ENCODE measurements at places on chromosomes 3 and 15. TPM values are rescaled to one million over a fixed set of nuclear protein-coding genes. Genes with fewer than 3 reads are reported as not detected.

GRCh38 chr3:4841225-4841624, 138.0 kb upstream of the BHLHE40 start:
- no peak for DNase-seq

- peak; percentile 95 for DNase-seq
Observed at GRCh38 chr3:50350527-50351322, at the start of the genes CYB561D2 and NPRL2. TSS of gene CYB561D2 (plus strand) at chr3:50350862. CDS start at chr3:50351434, 572 bp downstream. TSS of gene NPRL2 (minus strand) at chr3:50350775. CDS start at chr3:50350652, 123 bp downstream.

GRCh38 chr15:38531509-38531908, 33.1 kb downstream of the RASGRP1 start:
- DNase-seq = no peak

DNA sequence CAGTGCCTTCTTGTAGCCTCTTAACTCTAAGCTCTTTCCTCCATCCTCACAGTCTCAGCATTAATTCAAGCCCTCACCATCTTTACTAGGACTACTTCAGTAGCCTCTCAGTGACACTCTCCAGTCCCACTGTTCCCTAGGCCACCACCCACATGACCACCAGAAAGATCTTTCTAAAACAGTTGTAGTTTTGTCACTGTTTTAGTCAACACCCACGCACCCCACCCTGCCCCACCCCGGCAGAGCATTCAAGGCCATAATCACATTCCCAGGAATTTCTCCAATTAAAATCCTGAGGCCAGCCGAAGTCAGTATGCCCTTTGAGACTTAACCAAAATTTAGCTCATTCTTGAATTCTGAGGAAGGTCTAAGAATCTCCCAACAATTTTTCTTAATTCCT, 31.2 kb upstream of the PSMD6 start:
- no peak for DNase-seq

SAMD7 gene
- not detected for total RNA-seq

DNA sequence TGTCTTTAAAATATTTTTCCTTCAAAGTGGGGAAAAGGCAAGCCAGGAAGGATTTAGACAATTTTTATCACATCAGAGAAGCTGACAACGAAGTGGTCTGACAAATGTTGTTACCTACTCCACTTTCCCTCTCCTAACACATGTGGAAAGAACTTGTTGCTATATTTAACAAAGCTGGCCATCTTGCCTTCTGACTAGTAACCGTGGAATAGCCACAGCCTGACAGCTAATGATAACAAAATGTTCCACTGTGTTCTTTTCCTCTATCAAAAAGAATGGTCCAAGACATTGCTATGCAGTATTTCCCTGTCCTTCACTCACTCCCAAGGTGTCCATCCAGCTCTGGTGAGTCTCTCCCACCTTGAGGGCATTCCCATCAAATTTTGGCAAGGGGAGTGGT, 481.4 kb upstream of the THBS1 start:
- DNase-seq = no peak

CLK3 gene
- 56.8 TPM for total RNA-seq

FBXO45 gene
- total RNA-seq = 6.9 TPM

GRCh38 chr3:166405896-166406295, 568.7 kb upstream of the BCHE start:
- no peak for DNase-seq

DNA sequence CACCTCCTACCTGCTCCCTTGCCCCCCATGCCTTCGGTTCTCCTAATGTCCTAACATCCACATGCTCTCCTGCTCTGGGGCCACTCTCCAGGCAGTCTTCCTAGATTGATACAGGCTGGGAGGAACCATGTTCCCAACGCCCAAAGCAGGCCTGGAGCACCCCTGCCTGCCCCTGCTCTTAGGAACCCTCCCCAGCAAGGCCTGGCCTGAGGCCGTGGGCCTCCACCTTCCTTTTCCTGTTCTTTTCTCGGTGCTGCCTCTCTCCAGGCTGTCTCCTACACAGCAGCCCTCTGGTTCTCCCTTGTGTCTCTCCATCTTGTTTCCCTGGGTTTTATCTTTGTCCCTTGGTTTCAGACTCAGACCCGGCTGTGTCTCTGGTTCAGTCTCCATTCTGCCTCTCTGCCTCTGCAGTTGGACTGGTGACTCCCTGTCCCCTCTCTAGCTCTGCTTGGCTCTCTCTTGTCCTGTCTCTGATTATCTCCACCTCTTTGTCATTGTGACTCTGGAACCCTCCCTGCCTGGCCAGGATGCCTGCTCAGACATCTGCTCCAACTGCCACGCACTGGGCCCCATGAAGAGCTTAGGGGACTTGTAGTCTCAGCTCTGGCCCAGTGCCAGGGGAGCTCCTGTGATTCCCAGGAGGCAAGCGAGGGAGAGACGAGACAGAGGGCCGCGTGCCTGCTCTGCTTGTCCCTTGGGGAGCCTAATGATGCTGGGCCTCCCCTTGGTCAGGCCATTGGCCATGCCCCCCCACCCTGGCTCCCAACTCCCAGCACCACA, 26.0 kb upstream of the RPL29 start:
- DNase-seq = no peak

DNA sequence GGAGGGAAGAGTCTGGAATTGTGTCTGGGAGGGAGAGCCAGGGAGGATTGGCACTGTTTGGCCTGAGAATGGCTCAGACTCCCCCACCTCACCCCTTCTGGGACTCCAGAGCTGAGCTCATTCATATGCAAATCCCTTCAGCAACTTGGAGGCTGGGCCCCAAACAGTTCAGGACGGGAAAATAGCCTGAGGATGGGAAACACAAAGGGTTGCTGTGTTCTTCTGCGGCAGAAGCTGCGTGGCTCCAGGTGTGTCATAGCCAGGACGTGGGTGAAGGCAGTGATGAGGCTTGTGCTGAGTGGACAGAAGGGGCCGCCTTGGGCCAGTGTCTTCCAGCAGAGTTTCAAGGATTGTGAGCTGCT, 16.6 kb downstream of the MASP1 start:
- no peak for DNase-seq

BBX gene
- total RNA-seq = 86.3 TPM

DNA sequence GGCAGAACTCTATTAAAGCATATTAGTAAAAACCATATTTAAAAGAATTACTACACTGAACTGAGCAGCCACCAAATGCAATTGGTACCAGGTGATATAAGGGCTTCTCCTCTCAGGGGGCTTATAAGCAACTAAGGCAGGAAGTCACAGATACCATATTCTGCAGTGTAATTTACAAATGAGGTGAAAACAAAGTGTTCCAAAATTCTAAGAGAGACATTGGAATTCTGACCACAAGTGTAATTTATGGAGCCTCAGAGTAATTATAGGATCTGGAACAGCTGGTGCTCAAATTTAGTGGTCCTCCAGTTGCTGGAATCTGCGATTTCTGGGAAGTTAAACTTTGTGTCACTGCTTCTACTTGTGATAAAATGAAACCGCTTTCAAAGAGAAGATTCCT, 3.1 kb upstream of the NR1I2 start:
- no peak for DNase-seq

DNA sequence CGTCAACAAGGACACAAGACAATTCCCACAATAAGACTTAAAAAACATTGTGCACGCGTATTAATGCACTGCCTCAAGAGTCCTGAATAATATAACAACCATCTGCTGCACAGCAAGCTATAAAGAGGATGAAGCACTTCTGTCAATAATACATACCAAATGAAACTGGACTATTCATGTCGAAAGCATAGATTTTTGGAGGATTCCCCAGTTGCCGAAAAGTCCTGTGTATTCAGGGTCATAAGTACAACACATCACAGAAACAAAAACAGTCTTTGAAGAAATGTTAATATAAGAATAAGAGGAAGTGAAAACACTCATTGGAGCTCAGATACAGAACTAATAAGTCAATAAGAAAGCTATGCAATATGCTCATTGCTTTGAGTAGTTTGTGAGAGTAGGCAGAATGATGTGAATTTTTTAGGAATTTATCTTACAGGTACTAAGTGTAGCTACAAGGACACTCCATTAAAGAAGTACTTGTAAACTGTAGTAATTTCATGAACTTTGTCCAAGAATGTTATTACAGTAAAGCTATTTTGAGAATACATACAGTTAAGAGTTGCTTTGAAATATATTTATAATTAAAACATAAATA, 31.6 kb downstream of the CBLB start:
- no peak for DNase-seq

DUOXA2 gene
- not detected for total RNA-seq

GRCh38 chr3:3353153-3353552, 173.7 kb upstream of the CRBN start:
- DNase-seq = no peak

GRCh38 chr15:63340353-63340752, 41.3 kb downstream of the CA12 start:
- no peak for DNase-seq

DNA sequence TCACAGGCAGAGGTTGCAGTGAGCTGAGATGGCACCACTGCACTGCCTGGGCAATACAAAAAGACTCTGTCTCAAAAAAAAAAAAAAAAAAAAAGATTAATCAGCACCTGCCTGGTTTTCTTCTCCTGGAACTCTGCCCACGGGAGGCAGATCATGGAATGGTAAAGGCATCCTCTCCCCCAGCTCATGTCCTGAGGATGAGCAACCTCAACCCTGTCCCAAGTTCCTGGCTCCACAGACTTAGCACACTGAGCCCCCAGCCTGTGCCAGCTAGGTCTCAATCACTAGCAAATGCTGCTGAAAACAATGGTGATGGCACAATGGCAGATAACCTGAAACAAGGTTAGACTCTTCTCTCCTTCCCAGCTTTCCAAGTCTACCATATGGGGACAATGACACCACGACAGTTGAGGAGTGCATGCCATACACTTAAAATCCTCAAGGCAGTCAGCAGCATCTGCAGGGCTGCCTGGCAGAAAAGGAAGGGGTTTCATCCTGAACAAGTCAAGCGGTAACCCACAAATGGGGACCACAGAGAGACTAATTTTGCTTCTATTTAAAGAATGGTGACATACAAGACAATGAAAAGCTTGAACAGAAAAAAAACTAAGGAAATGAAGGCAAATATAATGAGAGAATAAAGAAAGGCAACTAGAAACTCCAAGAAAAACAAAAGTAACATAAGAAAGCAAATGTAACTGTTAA, 4.8 kb downstream of the CLN6 start:
- DNase-seq = no peak

GRCh38 chr15:24075420-24076089, 388.4 kb upstream of the NDN start:
- DNase-seq = no peak

DNA sequence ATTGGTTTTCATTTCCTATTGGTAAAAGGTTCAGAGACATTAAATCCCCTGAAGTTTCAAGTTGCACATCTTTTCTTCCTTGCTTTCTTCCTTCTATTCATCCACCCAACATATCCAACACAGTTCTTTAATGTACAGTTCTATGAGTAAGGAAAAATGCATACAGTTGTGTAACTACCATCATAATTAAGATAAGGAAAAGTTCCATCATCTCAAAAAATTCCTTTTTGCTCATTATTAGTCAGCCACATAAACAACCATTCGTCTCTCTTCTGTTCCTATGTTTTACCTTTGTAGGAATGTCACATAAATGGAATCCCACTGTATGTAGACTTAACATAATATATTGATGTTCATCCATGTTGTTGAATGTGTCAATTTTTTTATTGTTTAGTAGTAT, 211.1 kb upstream of the ADAMTS9 start:
- DNase-seq = no peak

DNA sequence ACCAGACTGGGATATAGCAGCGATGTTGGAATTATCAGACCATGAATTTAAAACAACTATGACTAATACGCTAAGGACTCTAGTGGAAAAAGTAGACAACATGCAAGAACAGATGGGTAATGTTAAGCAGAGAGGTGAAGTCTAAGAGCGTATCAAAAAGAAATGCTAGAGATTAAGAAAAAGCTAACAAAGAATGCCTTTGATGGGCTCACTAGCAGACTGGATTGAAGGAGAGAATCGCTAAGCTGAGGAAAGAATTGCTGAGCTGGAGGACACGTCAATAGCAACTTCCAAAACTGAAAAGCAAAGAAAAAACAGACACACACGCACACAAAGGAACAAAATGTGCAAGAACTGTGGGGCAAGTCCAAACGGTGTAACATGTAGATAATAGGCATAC, 20.0 kb upstream of the CMTM6 start:
- no peak for DNase-seq

- DNase-seq = no peak
Observed at GRCh38 chr15:38260077-38260476, 7.4 kb downstream of the SPRED1 start.

IQCF5 gene
- total RNA-seq = not detected

ATP8B4 gene
- 3.7 TPM for total RNA-seq

DNA sequence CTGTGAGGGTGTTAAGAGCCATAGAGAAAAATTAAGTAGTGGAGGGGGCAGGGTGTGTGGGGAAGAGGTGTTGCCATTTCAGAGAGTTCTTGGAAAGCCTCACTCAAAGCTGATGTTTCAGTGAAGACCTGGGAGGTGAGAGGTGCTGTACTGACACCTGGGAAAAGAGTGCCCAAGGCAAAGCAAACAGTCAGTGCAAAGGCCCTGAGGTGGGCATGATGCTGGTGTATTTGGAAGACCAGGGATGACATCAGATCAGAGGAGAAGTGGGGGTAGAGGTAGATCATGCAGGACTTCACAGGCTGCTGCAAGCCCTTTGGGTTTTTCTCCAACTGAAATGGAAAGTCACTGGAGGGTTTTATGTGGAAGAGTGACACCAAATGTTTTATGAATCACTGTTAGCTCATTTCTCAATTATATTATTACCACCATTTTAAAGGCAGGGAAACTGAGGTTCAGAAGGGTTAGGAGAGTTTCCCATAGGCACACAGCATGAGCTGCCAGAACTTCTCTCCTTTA, 42.8 kb upstream of the SMAD3 start:
- DNase-seq = no peak

DNA sequence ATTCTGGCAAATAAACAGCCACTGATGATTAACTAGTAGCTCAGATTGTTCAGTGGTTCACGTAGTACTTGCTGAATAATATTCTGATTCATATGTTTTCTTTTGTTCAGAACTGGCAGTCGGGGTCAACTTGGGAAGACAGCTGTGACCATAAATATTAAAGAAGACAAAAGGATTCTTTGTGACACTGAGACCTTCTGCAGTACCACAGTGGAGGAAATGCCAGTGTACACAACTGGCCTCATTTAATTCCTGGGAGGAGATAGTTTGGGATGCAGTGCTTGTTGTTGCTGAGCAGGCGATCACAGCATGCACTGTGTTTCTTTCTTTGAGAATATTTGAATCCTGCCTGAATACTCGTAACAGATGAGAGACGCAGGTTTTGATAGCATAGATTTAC, 26.7 kb upstream of the MCF2L2 start:
- DNase-seq = no peak

DNA sequence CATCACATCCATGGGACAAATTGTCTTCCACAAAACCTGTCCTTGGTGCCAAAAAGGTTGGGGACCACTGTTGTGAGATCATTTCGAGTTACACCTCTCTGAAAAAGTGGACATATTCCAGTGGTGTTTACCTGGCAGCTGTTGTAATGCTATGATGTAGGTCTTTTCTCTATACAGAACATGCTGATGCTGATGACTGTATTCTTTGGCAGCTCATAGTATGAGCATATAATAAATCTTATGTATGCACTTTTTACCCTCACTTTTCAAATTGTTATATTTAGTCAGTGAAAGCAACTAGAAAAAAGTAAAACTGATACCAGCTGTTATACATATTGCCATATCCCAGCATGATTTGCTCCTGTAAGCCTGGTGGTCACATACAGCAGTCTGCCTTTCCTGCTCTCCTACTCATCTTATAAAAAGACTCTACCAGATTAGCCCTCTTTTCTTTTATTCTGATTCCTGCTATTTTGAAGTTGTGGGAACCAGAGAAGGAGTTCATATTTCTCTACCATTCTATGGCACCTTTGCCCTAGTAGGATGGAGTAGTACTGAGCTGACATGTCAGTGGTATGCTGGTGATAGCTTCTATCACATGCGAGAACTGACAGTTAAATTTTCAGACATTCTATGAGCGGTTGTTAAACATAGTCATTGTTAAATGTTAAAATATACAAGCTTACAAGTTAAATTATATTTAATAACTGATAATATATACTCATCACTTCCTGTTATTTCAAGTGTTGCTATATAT, 128.7 kb downstream of the FNDC3B start:
- DNase-seq = no peak

APBA2 gene
- 1.1 TPM for total RNA-seq
